ENCODE measurements at places on chromosomes 13 and 19.

GRCh38 chr13:95779522-95779921 is 102.6 kb downstream of the DNAJC3 start:
- DNase-seq = no peak

GRCh38 chr13:104270731-104271130 is 1204.5 kb upstream of the SLC10A2 start:
- DNase-seq = no peak

GRCh38 chr19:28217022-28217421 is 995.9 kb downstream of the UQCRFS1 start:
- no peak for DNase-seq

DNA sequence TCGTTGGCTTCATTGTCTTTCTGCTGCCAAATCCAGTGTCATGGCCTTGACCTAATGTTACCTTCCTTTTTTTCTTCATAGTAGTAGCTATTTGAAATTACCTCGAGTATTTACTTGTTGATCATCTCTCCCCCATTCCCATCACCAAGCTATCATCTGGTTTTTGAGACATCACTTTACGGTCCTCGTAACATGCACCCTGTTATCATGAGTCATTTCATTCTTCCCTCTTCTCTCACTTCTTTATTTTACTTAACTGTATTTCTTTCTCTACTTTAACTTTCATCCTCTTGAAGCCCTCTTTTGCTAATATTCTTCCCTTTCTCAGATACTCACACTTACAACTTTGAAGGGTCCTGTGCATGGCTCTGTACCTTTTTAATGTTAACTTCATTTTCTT is 31.8 kb downstream of the TPP2 start:
- DNase-seq = no peak

DNA sequence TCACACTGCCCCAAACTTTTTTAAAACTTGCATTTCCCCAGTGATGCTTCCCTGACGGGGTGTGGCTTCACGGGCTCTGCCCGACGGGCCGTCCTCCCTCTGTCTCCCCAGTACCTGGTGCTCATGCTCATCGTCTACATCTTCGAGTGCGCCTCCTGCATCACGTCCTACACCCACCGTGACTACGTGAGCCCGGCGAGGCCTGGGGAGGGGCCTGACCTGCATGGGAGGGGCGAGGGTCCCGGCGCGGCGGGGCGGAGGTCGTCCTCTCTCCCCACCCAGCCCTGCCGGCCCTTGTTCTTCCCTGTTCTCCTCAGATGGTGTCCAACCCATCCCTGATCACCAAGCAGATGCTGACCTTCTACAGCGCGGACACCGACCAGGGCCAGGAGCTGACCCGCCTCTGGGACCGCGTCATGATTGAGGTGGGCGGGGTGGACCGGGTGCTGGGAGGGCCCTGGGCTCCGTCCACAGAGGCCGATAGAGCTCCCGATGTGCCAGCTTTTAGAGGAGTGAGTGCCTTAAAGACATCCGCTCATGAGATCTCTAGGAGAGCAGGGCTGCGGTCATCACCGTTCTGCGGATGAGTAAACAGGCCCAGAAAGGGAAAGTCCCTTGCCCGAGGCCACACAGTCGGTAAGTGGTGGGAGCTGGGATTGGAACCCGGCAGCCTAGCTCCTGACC is 6.9 kb downstream of the UPK1A start:
- DNase-seq = peak; percentile 7

DNA sequence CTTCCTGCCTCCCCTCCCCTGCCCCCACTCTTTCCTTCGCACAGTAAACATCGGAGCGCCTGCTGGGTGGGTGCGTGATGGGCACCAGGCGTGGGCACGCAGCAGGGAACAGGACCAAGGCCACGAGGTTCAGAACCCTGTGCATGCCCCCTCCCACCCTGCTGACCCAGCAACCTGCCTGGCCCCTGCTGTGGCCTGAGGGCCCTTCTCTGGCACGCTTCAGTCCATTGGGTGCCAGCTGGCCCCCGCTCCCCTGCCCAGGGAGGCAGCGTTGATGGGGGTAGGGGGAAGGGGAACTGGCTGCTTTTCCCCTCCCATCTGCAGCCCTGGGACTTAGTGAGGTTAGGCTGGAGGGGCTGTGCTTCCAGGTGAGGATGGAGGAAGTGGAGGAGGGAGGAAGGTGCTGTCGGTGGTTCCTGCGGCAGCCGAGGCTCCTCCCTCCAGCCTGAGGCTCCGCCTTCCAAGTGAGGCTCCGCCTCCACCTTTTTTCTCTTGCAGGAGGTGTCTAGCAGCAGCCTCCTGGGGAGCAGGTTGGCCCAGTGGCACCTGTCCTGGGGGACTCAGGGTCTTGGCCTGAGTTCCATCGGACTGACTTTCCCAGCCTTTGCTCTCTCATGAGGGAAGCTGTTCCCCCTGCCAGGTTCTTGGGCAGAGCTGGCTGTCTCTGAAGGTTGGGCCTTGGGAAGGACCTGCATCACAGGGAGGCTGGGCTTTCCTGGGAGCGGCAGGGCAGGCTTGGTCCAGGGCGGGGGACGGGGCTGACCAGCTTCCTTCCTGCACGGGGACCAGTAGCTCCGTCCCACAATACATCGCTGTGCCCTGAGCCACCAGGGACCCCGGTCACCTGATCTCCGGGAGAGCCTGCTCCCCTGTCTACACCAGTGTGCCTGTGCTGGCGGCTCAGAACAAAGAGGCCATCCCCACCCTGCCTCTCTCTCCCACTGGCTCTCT is 7.3 kb downstream of the PIAS4 start:
- DNase-seq = no peak

DNA sequence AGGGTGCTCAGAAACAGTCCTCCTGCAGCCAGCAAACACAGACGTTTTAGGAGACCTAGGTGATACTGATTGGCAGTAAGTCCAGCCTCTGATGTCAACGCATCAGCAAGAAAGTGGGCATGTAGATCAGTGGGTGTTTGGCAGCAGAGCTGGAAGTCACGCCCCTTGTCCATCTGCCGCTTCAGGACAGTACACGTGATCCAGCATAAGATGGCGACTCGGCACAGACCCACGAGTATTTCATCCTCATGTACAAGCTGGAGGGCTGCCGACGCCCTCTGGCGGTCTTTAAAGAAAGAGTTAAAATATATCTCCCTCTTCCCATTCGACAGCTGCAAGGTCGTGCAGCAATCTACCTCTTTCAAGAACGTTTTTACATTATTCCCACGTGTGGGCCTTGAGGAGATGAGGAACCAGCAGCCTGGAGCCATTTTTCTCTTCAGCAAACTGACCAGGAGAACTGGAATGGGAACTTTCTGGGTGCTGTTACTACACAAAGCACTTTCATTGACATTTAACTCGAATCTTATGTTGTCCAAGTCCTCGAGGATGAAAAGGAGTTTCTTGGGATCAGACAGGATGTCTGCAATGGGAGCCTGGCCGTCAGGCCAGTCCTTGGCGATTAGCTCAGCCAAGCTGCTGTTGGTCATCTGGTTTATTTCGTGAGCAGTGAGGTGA is 22.3 kb downstream of the NLRP11 start:
- DNase-seq = peak; percentile 2

GRCh38 chr19:54532528-54532927 is 29.9 kb downstream of the LAIR2 start:
- no peak for DNase-seq

- no peak for DNase-seq
Measured at GRCh38 chr13:112962396-112962795, 6.6 kb upstream of the MCF2L start.

DNA sequence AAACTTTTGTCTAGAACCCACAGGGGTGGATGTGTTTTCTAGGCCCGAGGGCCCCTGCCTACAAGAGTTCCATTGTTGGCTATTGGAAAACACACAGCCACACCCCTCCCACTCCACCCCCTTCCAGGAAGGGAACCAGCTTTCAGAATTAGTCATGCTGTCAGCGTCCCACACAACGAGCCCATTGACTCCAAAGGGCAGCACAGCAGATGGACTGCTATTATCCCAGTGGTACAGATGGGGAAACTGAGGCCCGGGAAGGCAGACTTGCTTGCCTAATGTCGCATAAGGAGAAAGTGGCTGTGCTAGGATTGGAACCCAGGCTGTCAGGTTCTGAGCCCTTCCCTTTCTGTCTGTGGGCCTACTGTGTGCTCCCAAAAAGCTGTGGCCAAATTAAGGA is 8.1 kb upstream of the FXYD3 start:
- no peak for DNase-seq

DNA sequence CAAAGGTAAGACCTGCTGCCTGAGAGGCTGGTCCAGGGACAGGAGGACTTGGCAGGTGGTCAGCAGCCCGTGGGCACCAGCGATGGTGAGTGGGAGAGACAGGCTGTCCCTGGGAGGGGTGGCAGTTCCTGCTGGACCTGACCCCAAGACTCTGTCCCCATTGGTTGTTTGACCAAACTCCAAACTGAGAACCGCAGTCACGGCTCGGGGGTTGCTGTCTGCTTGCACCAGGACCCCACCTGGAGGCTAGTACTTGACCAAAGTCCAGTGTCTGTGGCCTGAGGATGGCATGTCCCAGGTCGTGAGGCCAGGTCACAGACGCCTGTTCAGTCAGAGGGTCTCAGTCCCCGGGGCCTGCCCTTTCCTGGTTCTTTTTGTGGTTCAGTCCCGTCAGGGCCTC is 9.9 kb upstream of the ZNF14 start:
- no peak for DNase-seq

DNA sequence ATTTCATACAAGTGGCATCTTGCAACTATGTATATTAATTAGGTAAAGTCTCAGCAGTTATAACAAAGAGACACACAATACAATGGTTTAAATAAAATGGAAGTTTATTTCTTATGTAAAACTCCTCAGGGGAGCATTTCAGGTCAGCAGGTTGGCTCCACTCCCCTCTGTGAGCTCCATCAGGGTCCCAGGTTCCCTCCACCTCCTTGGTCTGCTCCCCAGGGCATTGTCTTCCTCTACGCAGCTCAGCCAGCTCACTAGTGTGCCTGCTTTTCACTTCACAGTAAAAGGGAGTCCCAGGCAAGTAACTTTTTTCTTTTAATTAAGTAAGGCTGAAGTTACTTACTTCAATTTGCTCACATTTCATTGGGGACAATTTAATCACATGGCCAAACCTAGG is 135.3 kb upstream of the FNDC3A start:
- no peak for DNase-seq

GRCh38 chr19:3954107-3954506 is 16.8 kb downstream of the DAPK3 start:
- no peak for DNase-seq

DNA sequence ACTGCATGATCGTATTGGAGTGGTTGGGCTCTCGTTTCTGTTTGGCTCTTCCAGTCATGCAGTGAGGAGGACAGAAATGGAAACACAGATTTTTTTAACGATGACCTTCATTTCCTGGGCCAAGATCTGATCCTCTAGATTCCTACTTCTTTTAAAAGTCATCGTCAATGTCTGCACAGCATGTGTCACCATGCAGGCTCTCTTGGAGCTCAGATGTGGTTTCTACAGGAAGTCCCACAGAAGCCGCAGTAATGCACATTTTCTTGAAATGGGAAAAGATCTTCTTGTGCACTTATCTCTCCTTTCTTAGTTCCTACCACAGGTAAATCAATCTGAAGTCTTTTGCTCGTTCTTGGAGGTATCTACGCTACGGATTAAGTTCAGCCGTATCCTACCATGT is 626.9 kb downstream of the EFNB2 start:
- no peak for DNase-seq

- DNase-seq = no peak
Measured at GRCh38 chr19:42113641-42114348, 18.5 kb downstream of the POU2F2 start.

DNA sequence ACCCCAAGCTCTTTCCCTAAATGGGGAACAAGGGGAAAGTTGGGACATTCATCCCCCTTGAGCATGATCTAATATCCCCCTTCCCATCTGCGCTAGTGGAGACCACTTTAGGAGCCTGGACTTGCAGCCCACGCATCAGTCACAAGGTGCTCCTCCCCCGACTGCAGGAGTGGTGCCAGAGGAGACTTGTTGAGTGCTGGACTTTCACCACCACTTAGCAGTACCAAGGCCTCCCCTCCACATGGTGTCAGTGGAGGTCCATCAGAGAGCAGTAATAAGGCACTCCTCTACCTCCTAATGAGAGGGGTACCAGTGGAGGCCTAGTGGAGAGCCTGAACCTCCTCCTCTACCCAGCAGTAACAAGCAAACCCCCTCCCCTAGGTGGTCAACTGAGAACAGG is 22.5 kb downstream of the CAB39L start:
- no peak for DNase-seq

- no peak for DNase-seq
Measured at GRCh38 chr13:28316836-28317235, 178.1 kb downstream of the FLT1 start.

GRCh38 chr19:10508707-10509106 is 5.6 kb upstream of the KEAP1 start:
- no peak for DNase-seq

DNA sequence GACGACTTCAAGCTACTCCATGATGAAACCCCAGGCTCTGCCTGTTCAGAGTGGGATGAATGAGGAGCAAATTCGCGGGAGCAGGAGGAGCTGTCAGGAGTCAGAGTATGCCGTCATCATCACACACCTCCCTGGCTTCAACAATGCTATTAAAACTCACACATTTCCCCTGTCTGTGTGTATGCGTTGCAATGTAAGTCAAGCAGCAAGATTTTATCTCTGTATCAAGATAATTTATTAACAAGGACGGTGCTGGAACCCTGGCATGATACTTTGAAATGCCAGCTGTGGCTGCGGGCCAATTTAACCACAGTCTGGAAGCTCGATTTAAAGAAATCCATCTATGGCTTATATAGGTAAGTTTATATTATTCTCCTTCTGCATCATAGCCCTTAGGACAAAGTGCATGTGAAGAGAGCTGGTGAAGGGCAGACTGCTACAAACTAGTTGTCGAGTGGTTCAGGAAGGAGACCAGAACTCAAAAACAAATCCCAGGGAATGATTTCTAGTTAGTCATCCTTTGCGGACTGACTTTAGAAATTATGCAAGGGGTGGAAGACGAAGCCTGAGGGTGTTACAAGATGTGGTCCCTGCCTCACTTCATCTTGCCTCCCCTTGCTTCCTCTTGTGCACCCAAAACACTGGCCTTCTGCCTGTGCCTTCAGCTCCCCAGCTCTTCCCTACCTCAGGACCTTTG is 486.5 kb downstream of the COG6 start:
- DNase-seq = no peak
